ENCODE measurements at places on chromosomes 2 and 18. TPM values are rescaled to one million over a fixed set of nuclear protein-coding genes. Genes with fewer than 3 reads are reported as not detected.
A peak's percentile ranks its signal among the peaks of the same experiment; 100 is the strongest.

- DNase-seq = no peak
Measured at GRCh38 chr2:210814251-210815025, 258.0 kb downstream of the CPS1 start.

- no peak for DNase-seq
Measured at GRCh38 chr18:39786477-39786876, 2168.6 kb upstream of the PIK3C3 start.

DNA sequence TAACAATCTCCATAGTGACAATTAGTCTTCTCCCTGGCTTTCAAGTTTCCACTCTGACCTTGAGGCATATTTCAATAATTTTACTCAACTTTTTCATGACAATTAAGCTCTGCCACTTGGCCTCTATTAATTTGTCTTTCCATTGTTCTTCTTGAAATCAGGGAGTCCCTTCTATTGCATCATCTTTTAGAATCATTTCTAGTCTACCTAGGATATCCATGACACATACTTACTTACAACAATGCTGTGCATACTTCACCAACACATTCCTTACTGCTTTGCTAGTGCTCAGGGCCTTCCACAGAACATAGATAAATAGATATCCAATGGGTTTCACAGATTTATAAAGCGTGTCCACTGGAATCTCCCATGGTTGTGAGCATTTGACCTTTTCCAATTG lies 331.5 kb upstream of the LRP1B start:
- DNase-seq = no peak

GRCh38 chr2:239675826-239676715 lies 275.3 kb upstream of the HDAC4 start:
- peak; percentile 35 for DNase-seq

DNA sequence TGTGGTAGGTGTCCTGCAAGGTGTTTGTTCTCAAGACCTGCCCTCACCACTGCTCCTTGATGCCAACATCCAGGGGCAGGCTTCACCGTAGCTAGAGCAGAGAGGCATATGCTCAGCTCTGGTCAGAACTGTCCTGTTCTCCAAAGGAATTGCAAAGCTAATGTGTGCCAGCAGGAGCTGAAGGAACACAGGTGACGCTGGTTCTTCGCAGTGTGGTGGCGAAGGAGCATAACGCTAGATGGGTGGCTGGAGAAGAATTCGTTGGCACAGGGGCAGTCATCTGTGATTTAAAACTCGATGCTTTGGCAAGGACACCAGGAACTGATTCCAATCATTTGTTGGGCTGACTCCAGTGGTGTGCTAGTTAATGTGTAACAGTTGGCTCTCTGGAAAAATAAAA lies 11.4 kb upstream of the PER2 start:
- no peak for DNase-seq

DNA sequence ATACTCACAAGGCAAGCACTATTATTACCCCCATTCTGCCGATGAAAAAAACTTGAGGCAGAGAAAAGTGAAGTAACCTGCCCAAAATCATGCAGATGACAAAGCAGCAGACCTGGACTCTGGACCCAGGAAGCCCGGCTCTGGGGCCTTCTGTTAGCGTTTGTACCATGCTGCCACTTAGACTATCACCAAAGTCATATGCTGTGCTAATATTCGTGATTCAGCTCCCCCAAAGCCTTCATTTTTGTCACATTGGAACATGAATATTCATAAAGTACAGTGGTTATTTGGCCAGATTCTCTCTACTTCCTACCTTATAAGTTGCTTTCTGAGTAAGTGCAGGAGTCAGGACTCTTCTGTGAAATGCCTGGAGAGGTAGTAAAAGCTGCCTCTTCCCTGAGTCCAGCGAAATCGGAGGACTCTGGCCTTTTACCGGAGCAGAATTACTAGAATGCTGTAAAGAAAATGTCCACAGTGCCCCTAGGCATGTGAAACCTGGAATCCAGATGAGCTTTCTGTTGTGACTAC lies 86.7 kb downstream of the FTCDNL1 start:
- DNase-seq = no peak

GRCh38 chr2:58398406-58398805 lies 157.3 kb upstream of the FANCL start:
- DNase-seq = no peak

- DNase-seq = no peak
Measured at GRCh38 chr2:95354925-95355324, 47.6 kb upstream of the FAHD2A start.

DNA sequence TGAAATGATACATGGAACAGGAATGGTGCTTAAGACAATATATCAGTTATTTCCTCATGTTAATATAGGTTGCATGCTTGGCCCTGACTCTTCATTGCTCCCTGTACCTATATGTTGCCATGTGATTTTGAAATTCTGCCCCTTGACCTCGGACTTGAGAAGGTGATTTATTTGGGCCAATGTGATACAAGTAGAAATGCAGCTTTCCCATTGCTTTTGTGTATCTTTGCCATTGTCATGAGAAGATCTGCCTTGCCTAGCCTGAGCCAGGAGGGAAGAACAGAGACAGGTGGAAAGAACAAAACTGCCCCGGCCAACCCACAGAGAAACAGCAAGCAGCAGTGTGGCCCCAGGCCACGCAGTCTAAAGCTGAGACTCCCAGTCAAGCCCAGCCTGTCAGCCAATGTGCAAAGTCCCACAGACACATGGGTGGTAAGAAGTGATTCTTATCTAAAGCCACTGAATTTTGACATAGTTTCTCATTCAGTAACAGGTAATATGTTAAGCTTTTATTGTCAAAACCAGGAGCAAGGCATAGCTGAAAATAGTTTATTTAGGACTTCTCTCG lies 245.7 kb upstream of the RND3 start:
- no peak for DNase-seq

GRCh38 chr2:110678457-110679336 lies 834 bp upstream of the BUB1 start:
- peak; percentile 46 for DNase-seq

- DNase-seq = no peak
Measured at GRCh38 chr2:221388891-221389290, 183.2 kb downstream of the EPHA4 start.

- no peak for DNase-seq
Measured at GRCh38 chr18:50696436-50696835, 123.4 kb downstream of the MRO start.

DNA sequence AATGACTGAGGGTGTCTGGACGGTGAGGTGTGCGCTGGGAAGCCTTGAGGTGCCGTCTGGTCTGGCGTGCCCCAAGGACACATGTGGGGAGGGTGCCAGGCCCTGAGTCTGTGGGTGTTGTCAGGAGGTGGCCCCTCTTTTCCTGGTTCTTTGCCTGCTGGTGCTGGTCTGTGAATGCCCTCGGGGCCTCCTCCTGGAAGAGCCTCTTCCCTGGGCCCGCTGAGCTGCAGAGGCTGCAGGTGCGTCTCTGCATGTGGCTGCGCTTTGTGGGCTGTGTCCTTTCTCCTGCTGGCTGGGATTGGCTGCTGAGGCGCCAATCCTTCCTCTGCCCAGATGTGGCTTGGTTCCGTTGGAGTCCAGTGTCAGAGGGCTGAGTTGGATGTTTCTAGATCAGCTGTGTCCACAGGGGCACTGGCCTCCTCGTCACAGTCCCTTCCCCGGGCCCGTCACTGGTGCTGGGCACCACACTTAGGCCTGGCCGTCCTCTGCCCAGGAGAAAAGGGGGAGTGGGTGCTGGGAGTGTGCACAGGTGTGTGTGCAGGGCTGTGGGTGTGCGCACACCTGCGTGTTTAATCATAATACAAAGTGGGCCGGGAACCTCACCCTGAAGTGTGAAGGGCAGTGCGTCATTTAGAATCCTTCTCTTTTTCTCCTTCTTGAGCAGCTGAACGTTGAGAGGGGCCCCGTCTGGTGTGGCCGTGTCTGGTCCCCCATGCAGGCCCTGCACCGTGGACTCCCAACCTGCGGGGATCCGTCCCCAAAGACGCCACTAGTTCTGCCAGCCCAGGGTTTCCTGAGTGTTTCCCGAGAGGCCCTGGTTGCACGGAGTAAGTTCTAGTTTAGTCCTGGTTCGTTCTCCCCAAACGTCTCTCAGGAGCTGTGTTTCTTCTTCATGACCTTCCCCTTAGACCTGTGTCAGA lies 35.5 kb downstream of the RTP5 start:
- DNase-seq = no peak

DNA sequence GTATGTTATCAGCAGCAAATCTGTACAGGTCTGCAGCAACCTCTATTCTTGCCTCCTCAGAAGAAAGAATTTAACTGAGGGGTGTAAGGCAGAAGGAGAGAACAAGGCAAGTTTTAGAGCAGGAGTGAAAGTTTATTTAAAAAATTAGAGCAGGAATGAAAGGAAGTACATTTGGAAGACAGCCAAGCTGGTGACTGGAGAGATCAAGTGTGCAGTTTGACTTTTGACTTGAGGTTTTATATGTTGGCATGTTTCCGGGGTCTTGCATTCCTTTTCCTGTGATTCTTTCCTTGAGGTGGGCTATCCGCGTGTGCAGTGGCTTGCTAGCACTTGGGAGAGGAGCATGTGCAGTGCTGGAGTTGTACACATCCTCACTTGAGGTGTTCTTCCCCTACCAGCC lies 16.5 kb upstream of the CERS6 start:
- no peak for DNase-seq

DNA sequence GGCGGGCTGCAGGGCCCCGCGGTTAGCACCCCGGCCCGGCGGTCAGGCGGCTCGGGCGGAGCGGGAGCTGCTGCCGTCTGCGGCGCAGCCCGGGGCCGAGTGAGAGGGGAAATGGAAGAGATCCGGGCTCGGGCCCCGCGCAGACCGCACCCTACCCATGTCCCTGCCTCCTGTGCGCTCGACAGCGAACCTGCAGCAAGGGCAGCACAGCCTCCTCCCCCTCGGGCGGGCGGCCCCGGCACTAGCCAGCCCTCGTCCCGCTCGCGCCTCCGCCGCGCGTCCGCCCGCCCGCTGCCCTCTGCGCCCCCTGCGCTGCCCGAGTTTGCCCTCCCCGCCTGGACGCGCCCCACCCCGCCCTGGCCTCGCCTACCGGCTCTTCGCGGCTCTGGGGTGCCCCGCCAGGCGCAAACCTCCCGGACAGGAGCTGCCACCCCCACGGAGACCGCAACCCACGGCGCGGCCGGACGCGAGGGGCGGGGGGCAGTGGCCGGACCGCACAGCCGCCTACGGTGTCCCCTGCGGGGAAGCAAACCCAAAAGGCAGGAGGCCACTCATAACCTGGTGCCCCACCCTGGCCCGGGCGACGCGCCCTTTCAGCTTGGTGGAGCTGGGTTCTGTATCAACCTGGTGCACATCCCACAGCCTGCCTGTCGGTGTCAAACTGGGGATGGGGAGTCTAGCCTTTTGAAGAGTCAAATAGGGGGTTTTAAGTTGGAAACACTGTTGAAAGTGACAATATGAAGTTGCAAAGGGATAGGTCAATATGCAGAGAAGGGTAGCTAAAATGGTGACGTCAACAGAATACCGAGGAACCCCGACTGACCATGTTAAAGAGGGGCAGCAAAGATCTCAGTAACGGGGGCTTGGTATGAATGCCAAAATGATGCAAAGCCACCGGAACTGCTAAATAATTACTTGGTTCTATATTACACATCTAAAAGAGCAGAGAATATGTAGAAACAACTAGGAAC lies at the start of gene IHH:
IHH (minus strand) TSS at position 101 of the 971 bp plus-strand sequence. CDS start 454 bp downstream, outside the sequence.
- DNase-seq = no peak

DNA sequence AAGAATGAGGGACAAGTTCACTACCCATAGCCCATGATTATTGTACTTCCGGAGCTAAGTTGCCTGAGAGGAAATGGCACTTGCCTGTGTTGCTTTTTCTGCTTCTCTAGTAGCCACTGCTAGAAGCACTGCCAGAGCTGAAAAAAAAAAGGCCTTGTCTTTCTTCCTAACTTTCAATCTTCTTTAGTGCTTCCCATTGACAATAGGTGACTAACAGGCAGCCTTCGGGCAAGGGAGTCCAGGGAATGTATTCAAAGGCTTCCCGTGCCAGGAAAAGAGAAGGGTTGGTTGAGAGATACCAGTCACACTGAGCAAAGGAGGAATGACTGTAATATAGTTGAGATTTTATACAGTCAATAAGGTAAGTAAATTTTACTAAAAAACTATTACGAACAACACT lies 242.0 kb downstream of the CALCRL start:
- DNase-seq = no peak

DNA sequence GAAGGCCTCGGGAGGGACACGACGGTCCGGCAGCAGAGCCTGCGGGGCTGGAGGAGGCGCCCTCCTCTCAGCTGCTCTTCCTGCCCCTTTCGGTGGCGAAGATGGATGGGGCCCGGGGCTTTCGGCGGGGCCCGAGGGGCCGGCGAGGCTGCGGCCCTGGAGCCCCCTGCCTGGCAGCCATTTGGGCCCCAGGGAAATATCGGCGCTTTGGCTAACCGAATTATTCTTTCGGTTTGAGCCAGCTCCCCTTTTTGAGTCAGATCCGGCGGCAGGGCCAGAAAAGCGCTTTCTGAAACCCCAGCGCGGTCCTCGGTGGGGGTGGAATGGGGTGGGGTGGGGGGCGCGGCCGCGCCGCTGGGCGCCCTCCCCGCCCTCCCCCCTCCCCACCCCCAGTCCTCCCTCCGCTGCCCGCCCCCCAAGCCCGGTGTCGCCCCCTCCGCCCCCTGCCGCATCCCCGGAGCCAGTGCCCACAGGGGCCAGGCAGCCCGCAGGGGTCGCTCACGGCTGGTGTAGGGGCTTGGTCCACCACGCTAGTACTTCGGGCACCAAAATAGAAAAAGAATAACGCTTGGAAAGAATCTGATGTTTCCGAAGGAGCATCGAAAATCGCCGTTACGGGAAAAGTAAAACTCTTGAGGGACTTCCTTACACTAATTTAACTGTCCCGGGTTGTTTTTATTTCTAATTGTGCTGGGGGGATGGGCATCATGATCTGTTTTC lies 9.1 kb upstream of the ARID5A start:
- peak; percentile 55 for DNase-seq

- no peak for DNase-seq
Measured at GRCh38 chr2:47484396-47484795, 81.4 kb downstream of the MSH2 start.

- DNase-seq = peak; percentile 33
Measured at GRCh38 chr2:190207930-190208329, 111.7 kb downstream of the HIBCH start.

DNA sequence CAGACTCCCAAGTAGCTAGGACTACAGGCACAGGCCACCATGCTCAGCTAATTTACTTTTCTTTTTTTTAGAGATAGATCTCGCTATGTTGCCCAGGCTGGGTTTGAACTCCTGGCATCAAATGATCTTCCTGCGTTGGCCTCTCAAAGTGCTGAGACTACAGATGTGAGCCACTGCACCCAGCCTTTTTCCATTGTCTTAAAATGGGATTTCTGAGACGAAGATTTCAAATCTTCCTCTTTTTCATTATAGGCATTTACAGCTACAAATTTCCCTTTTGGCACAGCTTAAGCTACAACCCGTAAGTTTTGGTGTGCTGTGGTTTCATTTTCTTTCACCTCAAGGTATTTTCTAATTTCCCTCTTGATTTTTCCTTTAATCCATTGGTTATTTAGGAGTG lies 8.6 kb downstream of the GNLY start:
- DNase-seq = no peak

- peak; percentile 12 for DNase-seq
Measured at GRCh38 chr2:97870396-97870843, 125.3 kb downstream of the TMEM131 start.

- DNase-seq = no peak
Measured at GRCh38 chr18:58095655-58096054, 51.6 kb downstream of the NEDD4L start.

The SLC4A5 gene
- 3.6 TPM for total RNA-seq

The MRO gene
- total RNA-seq = 1.9 TPM

The CAPN14 gene
- 0.96 TPM for total RNA-seq

The GCG gene
- total RNA-seq = 2.4 TPM

The RGPD3 gene
- total RNA-seq = 4.1 TPM

The COLEC11 gene
- total RNA-seq = not detected

The TMEM247 gene
- total RNA-seq = not detected

The RPIA gene
- 6.3 TPM for total RNA-seq

The ERBB4 gene
- 5.5 TPM for total RNA-seq

The SCLY gene
- 14.0 TPM for total RNA-seq

The NETO1 gene
- 9.1 TPM for total RNA-seq

Data from umbilical cord (tissue), 2 donors.